ENCODE measurements at places on chromosomes 6 and 20.

DNA sequence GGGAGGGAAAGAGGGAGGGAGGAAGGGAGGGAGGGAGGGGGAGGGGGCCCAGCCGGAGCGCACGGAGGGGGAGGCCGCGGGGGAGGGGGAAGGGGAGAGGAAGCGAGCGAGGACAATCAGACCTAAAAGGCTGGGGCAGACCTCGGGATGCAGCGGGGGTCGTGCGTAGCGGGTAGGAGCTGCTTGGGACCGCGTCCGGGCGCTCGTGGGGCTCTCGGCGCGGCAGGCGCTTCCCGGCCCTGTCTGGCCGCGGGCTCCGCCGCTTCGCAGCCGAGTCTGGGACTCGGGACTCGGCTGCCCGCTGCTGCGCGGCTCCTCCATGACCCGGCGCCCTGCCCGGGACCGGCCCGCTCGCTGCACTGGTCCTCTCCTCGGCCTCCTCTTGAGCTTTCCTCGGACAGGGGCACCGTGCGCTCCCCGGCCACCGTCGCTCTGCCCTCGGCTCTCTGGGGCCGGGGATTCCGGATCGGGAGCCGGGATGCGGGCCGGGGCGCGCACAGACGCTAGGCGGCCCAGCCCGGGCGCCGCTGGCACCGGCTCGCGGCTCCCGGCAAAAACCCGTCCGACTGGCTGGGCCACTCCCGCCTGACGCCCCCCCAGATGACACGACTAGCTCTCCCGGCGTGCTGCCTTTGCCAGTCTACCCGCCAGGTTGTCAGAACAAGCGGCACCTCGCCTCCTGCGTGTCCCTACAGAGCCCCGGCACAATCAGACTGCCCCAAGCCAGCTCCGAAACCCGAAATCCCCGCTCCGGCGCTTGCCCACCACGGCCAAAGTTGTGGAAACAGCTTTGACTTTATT, 2.2 kb downstream of the TFAP2A start:
- peak; percentile 93 for DNase-seq

DNA sequence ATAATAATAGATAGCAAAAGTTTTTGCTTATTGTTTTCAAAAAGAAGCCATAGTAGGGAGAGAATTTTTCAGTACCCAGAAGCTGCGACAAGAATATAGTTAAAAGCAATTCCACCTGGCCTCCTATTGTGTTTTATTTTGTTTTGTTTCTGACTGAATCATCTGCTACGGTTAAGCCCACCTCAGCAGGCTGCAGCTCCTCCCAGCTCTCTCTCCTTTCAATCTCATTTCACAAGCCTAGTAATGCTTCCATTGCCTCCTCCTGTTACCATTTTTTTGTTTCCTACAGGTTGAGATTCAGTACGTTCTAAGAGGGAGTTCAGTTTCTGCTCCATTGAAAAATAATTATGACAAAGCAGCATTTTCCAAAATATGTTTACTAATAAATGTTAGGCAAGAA, 77.9 kb downstream of the PCSK2 start:
- no peak for DNase-seq

GRCh38 chr20:37477041-37477440, 44.0 kb upstream of the NNAT start:
- no peak for DNase-seq

DNA sequence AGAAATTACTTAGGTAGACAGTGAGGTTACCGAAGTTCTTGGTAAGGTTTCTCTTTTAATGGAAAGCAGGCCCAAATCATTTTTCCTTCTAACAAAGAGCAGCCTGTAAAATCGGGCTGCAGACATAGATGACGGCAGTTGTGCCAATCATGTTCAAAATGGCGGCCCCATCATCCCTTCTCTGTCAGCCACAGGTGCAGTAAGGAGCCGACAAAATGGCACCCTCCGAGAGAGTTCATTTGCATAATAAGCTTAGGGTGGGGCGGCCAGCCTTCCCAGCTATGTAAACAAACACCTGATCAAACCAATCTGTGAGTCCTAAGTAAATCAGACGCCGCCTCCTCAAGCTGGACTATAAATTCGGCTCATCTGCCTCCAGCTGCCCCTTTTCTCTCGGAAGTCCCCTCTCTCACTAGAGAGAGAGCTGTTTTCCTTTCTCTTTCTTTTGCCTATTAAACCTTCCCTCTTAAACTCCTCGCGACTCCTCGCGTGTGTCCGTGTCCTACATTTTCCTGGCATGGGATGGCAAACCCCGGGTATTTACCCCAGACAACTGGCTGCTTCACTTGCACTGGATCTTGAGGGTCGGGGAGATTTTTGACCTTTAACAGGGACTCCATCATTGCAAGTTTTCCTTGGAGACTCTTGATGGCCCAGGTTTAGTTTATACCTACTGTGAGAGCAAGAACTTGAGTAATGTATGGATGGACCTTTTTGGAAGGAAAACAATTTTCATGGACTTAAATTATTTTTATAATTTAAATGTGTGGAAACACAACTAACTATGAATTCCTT, 8.9 kb upstream of the DDR1 start:
- peak; percentile 68 for DNase-seq

- no peak for DNase-seq
Measured at GRCh38 chr20:19807191-19807945, 49.3 kb downstream of the RIN2 start.

- peak; percentile 95 for DNase-seq
Measured at GRCh38 chr6:126339796-126340609, at the start of gene CENPW. Gene CENPW (plus strand): TSS chr6:126340115. CDS start chr6:126340274, 159 bp downstream.

DNA sequence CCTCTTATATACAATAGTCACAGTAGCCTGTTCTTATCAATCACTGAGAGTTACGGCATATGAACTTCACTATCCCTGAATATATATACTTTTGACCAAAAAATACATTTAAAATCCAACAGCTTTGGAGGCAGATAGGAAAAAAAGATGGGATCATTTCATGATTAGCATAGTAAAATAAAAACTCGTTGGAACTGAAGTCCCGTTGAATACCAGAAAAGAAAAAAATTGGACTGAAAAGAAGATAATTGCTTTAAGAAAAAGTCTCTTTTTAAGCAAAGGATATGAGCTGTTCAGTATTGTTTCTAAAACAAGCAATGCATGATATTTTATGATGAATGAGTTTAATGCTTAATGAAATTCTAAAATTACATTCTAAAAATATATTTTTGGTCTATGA, 4.4 kb upstream of the FILIP1 start:
- DNase-seq: no peak
